ENCODE measurements at places on chromosomes 16 and 17.

DNA sequence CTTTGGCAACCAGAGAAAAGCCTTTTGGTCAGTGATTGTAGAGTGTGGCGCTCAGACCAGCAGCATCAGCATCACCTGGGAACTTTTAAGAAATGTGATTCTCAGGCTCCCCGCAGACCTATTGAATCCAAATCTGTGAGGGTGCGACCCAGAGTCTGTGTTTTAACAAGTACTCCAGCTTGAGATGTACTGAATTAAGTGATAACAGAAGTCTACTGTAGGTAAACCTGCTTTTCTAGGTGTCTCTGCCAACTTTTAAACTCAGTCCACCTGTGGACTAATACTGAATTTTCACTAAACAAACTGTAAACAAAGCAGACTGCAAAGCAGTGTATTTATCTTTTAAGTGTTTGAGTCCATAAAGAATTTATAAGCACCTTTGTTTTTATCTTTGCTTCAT, 43.6 kb downstream of the NUP93 start:
- no peak for DNase-seq

DNA sequence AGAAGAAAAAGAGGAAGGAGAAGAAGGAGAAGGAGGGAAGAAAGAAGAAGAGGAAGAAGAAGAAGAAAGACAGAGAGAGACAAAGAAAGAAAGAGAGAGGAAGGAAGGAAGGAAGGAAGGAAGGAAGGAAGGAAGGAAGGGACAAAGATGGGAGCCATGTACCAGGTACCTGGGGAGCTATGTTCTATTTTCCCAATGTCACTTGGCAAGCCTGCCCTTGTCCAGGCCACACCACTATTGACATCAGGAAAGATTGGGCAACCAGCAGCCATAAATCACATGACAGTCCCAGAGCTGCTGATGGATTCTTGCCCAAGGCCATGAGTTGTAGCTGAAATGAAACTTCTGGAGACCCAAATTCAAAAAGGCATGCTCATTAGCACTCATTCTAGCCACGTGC, 2.7 kb upstream of the CES1 start:
- DNase-seq = peak; percentile 37

DNA sequence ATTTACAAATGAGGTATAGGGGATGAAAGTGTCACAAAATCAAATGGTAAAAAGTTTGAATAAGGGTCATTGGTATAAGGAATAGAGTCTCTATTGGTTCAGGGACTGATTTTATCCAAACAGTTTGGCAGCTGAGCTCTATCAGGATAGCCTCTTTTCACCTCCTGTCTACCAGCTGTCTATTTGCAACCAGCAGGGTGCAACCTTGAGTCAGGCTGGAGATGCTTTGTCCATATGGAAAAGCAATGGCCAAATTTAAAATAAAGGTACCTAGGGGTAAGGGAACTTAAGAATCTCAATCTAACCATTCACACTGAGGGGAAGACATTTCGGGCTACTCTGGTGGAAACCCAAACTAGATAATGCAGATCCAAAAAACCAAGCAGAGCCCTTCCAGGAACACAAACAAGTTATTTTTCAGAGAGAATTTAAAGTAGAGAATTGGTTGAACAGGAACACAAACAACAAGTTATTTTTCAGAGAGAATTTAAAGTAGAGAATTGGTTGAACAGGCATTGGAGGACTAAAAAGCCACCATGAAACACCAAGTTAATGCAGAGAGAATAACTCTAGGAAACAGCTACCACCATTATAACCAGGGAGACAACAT, 12.6 kb upstream of the CA10 start:
- no peak for DNase-seq

- no peak for DNase-seq
Measured at GRCh38 chr16:64540434-64540833, 581.4 kb downstream of the CDH11 start.

DNA sequence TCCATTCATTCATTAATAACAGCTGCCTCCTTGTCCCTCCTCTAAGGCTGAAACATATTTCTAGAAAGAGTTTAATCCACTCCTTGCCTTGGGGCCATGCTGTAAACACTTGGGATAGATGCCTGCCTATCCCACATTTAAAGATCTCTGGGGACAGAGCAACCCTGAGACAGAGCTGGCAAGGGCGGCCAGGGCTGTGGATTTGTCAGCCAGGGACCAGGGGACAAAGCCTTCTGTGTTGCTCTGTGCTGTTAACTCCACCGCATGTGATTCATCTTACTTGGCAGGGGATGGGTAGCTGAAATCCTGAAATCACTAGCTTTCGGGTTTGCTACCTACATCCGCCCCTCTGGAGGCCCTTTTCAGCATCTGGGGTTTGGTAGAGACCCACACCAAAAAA, 392.9 kb downstream of the SLC39A11 start:
- DNase-seq = peak; percentile 84

- no peak for DNase-seq
Measured at GRCh38 chr16:17768257-17768656, 297.5 kb upstream of the XYLT1 start.

- DNase-seq = no peak
Measured at GRCh38 chr16:119835-120491, 18.5 kb downstream of the NPRL3 start.
